GM23248 (cell line): ENCODE measurements at places on chromosomes 2 and 18. TPM values are rescaled to one million over a fixed set of nuclear protein-coding genes. Genes with fewer than 3 reads are reported as not detected.

Gene TRAPPC8
- total RNA-seq, result 39.4 and 44.8 TPM in 2 replicates

Gene LIMS3
- 2.4 and 3.9 TPM in 2 replicates for total RNA-seq

Gene ANO7
- 0.22 and 0.38 TPM in 2 replicates for total RNA-seq

Gene HAT1
- 43.6 and 56.6 TPM in 2 replicates for total RNA-seq

Gene TMEM200C
- total RNA-seq, result not detected in 2 replicates

Gene MTIF2
- 22.3 and 23.3 TPM in 2 replicates for total RNA-seq

GRCh38 chr2:217434180-217434975 lies 568.4 kb downstream of the TNS1 start:
- peak; percentile 97 for DNase-seq

DNA sequence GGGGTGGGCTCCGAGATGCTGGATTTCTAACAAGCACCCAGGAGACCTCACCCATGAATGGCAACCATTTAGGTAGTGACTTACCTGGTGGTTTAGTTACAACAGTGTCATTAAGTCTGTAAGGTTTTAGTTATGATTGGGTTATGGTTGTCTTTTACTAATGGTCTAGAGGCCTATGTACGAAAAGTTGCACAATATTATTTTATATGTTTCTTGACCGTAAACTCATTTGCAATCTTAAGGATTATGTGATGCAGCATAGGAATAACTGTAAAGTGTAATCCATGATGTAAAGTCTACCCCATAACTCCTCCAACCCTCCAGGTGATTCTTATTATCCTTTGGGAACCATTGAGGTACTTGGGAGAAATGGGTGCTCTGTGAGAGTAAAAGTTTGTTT lies 155.4 kb upstream of the ZEB2 start:
- no peak for DNase-seq

DNA sequence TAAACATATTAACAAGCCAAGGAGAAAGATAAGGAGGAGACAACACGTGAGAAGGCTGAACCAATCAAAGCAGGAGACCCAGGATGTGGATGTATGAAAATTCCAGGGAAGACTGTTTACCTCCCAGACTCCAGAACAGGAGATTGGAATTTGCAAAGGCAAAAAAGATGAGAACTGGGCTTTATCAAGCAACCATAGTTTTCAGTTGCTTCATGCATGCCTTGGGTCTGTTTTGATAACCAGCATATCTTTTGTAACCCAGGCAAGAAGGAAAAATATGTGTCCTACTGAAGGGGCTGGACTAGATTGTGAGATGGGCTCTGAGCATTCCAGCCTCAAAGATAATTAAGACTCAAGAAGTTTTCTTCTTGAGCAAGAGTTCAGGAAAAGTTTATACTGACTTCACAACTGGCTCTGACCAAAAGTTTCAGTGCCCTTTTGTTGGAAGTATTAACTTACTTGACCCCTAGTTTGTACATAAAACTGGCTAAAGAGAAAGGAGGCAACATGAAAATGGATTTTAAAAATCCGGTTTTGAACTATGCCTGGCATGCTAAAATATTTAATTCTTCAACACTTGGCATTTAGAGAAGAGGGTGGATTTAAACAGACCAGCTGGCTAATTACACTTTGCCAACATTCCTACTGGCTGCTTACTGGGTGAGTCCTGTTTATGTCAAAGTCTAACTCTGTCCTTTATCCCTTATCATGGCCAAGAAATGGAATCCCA lies 79.3 kb upstream of the CD28 start:
- DNase-seq, result peak; percentile 75

GRCh38 chr2:23776021-23776420 lies 150.9 kb downstream of the ATAD2B start:
- no peak for DNase-seq

DNA sequence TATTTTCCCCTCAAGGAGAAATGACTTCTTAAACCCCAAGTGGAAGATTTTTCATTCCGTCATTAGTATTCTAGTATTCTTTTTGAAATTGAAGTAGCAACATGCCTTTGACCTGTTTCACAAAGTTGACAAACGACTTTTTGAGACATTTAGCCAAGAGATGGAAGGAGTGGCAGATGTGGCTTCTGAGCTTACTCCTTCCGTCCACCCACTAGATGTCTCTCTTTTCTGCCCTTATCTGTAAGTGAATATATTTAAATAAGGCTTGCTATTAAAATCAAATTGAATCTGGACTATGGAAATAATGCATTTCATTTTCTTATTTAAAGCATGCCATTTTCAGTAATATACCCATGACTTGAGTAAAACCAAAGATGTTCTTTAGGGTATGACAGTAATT lies 74.1 kb downstream of the ACTR3 start:
- no peak for DNase-seq

DNA sequence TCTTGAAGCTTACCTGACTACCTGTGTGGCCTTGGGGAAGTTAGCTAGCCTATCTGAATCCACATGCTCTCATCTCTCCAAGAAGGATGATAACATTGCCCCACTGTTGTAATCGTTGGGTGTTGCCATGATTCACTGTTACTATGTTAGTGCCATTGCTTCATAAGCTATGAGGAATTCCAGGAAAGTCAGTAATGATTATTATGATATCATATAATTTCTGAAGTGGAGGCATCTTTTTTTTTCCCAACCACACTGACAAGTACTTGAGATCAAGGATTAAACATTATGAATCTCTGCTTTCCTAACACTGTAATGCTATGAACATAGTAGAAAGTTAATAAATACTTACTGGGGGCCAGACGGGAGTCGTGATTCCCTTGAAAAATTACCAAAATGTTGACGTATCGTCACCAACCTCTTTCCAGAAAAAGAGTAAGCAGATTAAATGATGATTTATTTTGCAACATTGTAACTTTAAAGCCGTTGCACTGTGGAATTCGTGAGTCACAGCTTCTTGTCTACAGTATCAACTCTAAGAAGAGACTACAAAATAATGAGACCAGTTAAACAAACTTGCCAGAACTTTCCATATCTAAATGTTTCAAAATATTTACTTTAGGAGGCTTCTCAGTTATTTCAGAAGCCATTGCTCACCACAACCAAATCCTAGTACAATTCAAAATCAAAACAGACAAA lies 459.9 kb downstream of the PIK3C3 start:
- peak; percentile 75 for DNase-seq

DNA sequence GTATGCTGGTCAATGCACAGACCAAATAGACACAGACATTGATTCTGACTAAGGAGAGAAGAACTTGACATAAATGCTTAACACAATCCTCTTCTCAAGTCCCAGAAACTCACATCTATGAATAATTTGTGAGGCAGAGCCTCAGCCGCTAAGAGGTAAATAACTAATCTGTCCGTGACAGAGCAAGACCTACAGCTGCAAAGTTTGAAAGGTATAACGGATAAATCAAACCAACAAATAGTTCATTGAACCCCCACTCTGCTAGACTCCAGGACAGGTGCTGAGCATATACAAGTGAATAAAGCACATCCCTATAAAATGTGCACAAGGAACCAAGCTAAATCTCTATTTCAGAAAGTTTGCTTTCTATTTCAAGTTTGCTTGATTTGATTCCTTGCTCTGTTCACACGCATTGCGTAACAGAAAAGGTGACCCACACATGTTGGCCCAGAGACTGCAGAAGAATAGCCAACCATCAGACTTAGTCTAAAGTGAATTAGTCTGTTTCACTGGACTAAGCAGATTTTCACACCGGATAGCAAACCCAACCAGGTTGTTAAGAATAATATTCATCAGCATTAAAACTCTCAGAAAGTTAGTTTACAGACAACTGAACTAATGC lies 51.7 kb downstream of the NCKAP5 start:
- no peak for DNase-seq

- DNase-seq, result peak; percentile 43
Observed at GRCh38 chr2:54149638-54150441, 34.4 kb downstream of the ACYP2 start.

GRCh38 chr2:27954771-27955383 lies 64.3 kb downstream of the BABAM2 start:
- DNase-seq, result peak; percentile 95

GRCh38 chr2:55875434-55876135 lies 48.0 kb downstream of the EFEMP1 start:
- DNase-seq, result peak; percentile 86

- peak; percentile 79 for DNase-seq
Observed at GRCh38 chr18:54127759-54128378, 96.6 kb downstream of the MBD2 start.

- peak; percentile 33 for DNase-seq
Observed at GRCh38 chr2:228700638-228701037, 519.2 kb upstream of the SPHKAP start.

DNA sequence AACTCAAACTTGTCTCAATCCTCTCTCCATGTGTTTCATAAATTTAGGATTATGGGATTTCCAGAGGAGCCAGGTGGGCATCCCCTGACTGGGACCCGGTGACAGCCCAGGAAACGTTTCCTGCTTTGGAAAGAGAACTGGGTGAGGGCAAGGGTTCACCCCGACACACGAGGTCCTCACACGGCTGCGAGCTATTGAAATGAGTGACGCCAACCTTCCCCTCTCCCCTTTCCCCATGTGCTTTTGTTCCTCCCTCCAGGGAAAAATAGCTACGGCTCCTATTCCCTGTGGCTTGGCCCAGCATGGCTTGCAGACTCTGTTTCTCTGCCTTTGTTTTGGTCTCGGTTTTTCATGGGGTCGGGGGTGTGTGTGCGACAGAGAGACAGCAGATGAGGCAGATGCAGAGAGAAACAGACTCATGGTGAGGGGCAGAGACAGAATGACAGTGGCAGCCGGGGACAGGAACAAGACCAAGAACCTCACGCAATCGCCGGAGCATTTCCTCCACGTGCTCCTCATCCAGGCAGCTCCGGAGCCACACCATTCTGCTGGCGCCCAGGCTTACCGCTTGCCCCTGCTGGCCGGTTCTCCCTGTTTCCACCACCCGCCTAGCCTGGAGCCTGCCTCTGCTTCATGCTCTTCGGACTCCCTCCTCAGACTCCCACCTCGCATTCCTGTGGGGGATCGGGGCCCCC lies 238.5 kb downstream of the DYSF start:
- peak; percentile 51 for DNase-seq

GRCh38 chr2:70161069-70161534 lies 29.7 kb downstream of the C2orf42 start:
- DNase-seq, result no peak
